ENCODE measurements at places on chromosomes 7 and 10.

- DNase-seq: no peak
Observed at GRCh38 chr10:33863352-33863751, 528.9 kb upstream of the NRP1 start.

- no peak for DNase-seq
Observed at GRCh38 chr10:72259491-72260238, 14.1 kb upstream of the DDIT4 start.

GRCh38 chr7:40221836-40222235 lies 87.0 kb downstream of the SUGCT start:
- DNase-seq: peak; percentile 76

DNA sequence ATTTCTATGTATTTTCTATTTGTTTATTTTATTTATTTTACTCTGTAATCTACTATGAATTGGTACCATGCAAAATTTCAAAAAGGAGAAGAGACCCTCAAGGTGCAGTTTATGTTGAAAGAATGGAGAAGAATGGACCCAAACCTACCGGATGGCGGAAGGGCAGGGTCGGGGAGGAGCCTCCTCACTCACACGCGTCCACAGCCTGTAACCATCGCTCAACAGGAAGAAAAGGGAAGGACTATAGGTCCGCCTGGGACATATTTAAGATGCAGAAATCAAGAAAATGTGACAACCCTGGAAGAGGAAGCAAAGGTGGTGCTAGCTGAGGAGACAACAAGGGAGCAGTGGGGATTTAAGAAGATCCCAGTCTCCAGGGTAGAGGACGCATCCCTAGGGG lies 158.4 kb downstream of the COBL start:
- DNase-seq: no peak

- no peak for DNase-seq
Observed at GRCh38 chr10:89869180-89869579, 167.8 kb downstream of the KIF20B start.

DNA sequence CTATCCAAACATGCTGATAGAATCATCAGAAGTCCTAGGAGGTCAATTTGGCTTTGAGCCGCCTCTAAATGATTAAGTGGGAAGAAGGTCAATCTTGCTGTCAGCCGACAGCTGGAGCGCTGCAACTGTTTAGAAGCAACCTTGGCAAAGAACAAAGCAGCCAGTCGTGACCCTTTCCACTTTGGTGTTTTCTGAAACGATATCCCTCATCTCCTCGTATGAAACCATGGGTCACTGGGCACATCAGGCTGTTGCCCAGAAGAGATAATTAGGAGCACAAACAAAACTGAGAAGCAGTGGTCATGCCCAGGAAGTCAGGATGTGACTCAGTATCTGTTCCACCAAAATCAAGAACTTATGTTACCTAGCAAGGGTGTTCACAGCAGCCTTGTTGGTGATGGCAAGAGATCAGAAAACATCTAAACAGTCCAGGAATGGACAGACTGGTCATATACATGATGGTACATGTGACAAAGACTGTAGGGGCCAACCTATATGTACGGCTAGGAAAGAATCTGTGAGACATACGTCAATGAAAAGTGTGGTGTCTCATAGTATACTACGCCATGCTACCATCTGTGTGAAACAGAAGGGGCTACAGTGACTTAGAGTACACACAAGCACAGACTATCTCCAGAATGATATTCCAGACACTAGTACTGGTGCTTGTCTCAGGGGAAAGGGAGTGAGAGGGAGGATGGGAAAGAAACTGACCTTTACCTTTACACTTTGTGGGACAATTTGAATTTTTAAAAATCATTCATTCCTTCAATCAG lies 22.4 kb downstream of the STN1 start:
- no peak for DNase-seq

- no peak for DNase-seq
Observed at GRCh38 chr10:76342996-76343395, 911.6 kb downstream of the LRMDA start.

- no peak for DNase-seq
Observed at GRCh38 chr7:75650681-75651080, 88.1 kb downstream of the HIP1 start.

GRCh38 chr7:131608116-131608500 lies 51.7 kb upstream of the PODXL start:
- DNase-seq: no peak

- no peak for DNase-seq
Observed at GRCh38 chr10:52228556-52228955, 85.5 kb upstream of the DKK1 start.

GRCh38 chr7:87330942-87331341 lies 14.5 kb upstream of the CROT start:
- no peak for DNase-seq

DNA sequence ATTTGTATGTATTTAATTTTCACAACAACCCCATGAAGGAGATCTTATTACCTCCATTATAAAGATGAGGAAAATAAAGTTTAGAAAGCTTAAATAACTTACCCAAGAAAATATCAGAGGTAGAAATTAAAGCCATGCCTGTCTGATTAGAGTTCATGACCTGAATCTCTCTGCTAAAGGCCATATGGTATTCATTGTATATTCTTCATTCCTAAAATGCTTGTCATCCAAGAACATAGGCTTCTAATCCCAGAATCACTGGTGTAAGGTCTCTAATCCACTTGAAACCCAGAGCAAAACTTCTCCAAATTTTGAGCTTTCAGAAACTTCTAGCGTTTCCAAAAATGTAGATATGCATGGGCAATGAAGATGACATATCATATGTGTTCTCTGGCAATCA lies 72.3 kb upstream of the YAE1 start:
- DNase-seq: no peak

DNA sequence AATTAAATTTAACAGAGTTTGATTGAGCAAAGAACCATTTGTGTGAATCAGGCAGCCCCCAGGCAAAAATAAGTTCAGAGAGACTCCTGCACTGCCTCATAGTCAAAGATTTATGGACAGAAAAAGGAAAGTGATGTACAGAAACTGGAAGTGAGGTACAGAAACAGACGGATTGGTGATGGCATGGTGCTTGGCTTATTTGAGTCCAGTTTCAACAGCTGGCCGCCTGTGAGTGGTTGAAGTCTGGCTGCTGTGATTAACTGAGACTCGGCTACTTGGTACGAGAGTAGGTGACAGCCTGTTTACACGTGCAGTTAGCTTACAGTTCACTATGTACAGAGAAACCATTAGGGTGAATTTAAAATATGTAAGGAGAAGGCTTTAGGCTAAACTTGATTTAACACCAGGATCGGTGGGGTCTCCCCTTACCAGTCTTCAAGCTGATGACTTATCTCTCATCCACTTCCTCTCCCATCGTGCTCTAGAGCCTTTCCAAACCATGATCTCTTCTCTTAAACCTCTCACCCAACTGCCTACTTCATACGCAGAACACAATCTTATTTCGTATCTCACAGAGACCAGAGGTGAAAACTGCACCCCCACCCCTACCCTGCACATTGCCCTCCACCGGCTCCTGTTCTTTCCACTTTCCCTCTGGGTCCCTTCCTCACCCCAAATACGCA lies 5.0 kb upstream of the MSMB start:
- no peak for DNase-seq

DNA sequence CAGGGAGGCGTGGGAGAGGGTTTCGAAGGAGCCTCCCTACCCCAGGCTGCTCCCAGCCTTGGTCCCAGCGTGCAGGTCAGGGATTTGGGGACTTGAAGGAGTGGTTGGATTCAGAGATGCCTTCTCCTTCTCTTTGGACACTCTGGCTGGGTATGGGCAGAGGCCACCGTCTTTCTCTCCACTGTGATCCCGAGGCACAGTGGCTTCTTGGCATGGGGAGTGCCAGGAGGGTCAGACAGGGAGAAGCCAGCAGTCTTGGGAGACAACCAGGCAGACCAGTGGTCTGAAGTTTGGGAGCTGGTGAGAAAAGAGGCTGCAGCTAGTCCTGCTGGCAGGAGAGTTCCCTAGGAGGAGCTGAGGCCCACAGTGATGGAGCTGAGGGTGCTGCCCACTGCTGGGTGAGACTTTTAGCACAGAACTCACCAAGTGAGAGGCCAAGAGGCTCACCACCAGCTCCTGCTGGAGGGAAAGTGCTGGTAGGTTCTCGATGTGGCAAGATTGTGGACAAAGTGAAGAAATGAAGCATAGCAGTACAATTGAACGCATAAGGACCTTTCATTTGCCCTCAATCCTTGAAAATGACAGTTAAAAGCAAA lies 35.2 kb upstream of the WDFY4 start:
- no peak for DNase-seq

GRCh38 chr7:79132844-79133451 lies 320.5 kb downstream of the MAGI2 start:
- DNase-seq: no peak

DNA sequence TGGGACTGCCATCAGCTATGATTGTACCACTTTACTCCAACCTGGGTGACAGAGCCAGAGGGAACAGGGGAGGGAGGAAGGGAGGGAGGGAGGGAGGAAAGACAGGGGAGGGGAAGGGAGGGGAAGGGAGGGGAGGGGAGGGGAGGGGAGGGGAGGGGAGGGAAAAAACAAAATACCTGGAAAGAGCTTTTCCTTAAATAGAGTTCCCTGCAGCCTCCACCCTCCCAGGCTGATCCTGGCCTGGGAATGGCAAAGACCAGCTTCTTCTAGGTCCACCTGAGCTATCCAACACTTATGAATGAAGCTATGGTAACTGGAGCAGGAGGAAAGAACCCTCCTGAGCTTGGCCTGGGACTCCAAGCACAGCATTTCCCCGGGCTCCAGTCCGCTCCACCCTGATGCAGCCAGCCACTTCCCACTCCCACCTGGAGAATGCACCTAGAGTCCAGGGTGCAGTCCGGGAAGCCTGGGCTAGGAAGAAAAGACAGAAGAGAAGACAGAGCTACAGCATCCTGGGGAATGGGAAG lies 66.1 kb downstream of the GRID1 start:
- no peak for DNase-seq

- no peak for DNase-seq
Observed at GRCh38 chr10:57015187-57015586, 654.1 kb upstream of the ZWINT start.

DNA sequence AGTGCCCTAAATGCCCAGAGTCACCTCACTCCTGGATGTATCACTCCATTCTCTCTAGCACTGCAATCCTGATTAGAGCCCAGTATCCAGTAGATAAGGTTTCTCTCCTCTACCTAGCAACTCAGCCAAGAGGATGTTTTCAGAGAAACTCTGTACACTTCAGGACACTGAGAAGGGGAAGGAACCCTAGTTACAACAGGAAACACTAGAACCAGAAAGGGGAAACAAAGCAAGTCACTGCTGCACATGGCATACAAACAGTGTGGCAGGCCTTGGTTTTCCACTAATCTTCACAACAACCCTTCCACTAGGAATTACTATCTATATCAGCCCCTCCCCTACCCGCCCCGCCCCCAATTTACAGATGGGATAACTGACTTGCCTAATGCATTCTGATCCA lies 1.6 kb downstream of the FAM204A start:
- no peak for DNase-seq

GRCh38 chr10:61050120-61050745 lies 106.2 kb upstream of the RHOBTB1 start:
- no peak for DNase-seq

GRCh38 chr7:64755865-64756264 lies 38.4 kb upstream of the ZNF138 start:
- DNase-seq: no peak

DNA sequence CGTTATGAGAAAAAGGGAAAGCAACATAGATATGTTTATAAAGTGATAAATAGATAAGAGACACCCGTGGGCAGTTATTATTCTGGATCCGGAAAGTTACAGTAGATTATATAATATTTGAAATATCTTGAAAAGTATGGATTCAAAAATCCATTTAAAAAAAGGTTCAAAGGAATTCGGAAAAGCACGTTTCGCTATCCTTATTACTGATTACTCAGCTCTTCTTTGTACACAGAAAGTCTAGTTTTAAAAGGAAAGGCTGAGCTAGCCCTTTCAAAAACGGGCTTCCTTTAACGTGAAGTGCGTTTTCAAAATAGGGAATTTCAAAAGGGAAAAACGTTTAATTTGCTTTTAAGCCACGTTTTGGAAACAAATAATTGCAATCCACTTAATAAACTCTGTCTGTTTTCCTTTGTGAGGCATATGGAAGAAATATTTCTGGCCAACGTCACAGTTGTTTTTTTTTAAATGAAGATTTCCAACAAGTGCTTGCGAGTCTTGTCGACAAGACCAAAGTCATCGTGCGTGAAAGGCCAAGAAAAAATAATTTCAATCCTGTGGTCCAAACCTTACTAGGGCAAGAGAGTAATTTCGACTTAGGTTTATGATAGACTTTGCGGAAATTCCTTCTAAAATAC lies 2.2 kb upstream of the SKIDA1 start:
- DNase-seq: no peak

DNA sequence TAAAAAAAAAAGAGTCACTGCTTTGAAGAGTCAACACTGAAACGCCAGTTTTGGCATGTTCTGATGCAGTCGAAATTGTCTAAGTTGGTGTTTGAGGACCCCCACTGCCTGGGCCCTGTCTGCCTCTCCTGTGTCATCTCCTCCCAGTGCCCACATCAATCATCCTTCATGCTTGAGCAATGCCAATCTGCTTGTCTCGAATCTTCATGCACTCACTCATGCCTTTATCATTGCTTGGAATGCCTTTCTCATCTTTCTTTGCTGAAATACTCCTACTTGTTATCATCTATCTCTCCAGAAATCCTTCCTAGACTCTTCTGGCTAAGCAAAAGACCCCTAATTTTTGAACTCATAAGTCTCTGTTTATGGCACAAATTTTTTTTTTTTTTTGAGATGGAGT lies 42.1 kb upstream of the PLPP4 start:
- DNase-seq: no peak

GRCh38 chr7:64628192-64628591 lies 37.7 kb upstream of the ZNF107 start:
- DNase-seq: no peak

GRCh38 chr7:138000081-138000701 lies 1.7 kb downstream of the CREB3L2 start:
- no peak for DNase-seq

- no peak for DNase-seq
Observed at GRCh38 chr10:83990126-83990525, 149.2 kb upstream of the GHITM start.

GRCh38 chr10:133044401-133044811 lies 43.3 kb upstream of the ADGRA1 start:
- DNase-seq: no peak

DNA sequence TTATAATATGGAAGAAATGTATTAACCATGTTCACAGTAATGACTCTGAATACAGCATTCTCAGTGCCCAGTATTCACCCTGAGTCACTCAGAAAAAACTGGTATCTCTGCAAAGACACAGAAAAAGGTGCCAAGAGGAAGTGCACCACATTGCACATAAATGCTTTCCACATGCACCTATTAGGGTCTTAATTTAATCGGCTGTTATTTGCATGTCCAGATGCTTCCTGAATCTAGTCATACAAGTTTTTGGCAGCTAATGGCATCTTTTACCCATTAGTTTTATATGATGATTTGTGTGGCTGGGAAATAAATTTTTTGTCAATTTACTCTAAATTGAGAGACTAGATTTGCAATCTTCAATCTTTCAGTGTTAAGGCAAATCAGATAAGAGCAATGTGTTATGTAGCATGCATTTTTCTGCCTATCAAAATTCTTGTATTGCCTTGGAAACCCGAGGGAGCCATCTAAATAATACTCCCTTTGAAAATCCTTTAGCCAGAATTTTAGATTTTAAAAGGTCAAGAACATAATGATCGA lies 58.2 kb downstream of the ZNF680 start:
- DNase-seq: no peak

Measured in HTR-8/SVneo (cell line).